ENCODE measurements at places on chromosomes 3 and 15.

DNA sequence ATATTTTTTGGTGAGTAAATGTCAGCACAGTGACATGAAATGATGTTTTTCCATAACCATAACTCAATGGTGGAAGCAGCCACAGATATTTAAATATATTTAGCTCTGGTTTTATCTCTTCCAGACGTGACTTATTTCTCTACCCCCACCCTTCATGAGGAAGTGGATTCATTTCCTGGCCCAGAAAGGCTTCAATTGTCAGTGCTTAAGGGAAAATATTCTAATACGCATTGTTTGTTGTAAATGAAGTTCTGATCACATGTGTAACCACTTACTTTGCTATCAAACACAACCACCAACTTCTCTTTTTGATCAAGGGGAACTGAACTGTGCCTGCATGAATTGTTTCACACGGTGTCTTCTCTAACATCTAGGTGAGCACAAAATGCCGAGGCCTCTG lies 14.0 kb downstream of the CLDN16 start:
- DNase-seq = no peak

DNA sequence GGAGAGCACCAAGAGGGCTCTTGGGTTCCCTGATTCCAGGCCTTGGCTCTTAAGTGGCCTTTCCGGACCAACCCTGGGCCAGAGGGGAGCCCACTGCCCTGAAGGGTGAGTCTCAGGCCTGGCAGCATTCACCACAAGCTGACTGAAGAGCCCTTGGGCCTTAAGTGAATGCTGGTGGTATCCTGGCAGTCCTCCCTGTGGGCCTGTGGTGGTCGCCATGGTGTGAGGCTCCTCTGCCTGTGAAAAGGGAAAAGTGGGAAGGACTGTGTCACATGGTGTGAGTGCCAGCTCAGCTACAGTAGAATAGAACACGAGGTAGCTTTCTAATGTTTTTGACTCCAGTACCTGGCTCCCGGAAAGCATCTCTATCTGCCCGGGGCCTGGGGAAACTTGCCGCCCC lies 15.3 kb downstream of the CHDH start:
- DNase-seq = no peak

DNA sequence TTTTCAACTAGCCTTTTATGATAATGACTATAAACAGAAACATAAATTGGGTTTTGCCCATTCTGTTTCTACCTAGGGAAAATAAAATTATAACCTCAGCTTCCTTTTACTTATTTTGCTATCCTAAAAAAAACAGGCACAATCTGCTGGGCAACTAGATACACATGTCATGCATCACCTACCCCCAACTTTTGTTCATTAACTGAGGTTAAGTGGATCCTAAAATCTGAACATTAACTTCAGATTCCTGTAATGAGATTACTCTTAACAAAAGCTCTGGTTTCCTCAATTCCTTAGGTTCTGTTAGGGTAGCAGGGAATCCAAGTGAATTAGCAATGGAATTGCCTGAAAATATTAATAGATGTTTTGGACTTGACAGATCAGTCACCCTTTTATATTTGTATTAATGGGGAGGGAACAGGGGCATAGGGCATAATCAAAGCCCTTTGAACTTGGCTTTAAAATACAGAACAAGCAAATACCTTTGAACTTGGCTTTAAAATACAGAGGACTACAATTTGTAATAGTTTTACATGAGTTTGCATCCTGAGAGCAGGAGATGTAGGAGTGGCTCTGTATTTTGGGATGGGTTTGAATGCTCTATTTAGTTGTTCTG lies 106.6 kb downstream of the FEZF2 start:
- DNase-seq = no peak

DNA sequence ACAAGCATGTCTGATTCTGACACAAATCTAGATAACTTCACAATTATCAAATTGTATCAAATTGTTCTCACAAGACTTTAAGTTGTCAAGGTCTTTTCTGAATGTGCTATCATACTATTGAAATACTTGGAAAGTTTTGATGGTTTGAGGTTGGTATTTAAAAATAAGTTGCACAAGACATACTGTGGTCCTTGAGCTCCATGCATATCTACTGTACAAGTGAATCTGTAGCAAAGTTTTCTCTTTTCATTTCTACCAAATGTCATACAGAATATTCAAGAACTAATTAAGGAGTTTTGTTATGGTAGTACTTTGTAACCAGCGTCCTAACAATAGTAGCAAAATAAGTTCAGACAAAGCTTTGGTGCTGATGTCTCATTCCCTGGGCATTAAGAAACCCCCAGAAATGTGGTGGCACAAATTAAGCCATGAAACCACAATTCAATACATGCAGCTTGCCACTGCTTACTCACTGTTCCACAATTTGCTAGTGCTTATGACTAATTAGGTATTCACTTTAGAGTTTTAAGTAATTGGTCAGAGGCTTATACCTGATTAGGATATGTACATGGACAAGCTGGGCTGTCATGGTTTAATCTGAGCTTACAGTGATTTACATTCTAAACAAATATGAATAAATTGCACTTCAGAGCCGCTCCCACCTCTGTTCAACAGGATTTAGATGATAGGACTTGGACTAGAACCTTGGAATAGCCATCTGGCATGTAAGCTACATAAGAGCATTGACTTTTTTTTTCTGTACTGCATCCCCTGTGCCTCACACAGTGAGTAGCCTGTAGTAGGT lies 8.8 kb downstream of the TBC1D23 start:
- no peak for DNase-seq

GRCh38 chr3:17032407-17033034 lies 147.8 kb downstream of the PLCL2 start:
- DNase-seq = no peak

GRCh38 chr3:28039234-28039633 lies 202.2 kb upstream of the CMC1 start:
- DNase-seq = no peak

- DNase-seq = no peak
Measured at GRCh38 chr15:71575474-71576045, 234.8 kb upstream of the NR2E3 start.

GRCh38 chr15:47434596-47434995 lies 282.7 kb upstream of the SEMA6D start:
- no peak for DNase-seq

GRCh38 chr3:18401300-18401961 lies 23.7 kb downstream of the SATB1 start:
- no peak for DNase-seq

- no peak for DNase-seq
Measured at GRCh38 chr3:145776782-145777408, 384.1 kb downstream of the PLOD2 start.

GRCh38 chr3:157248590-157249422 lies 88.9 kb upstream of the CCNL1 start:
- no peak for DNase-seq

DNA sequence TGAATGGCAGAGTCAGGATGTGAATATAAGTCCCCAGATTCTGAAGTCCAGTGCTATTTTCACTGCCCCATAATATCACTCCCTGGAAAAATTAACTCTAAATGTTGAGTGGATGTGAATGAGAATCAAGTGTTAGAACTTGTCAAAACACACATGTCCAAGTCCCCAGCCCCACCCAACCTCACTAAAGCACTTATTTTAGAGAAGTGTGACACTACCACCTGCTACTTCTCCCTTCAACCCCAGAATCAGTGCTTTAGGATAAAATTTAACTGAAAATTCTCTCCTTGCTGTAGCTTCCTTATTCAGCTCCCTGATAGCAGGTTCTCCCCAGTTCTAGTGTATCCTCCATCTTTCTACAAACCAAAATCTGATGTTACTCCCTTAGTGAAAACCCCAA lies 35.8 kb downstream of the HERC1 start:
- no peak for DNase-seq

DNA sequence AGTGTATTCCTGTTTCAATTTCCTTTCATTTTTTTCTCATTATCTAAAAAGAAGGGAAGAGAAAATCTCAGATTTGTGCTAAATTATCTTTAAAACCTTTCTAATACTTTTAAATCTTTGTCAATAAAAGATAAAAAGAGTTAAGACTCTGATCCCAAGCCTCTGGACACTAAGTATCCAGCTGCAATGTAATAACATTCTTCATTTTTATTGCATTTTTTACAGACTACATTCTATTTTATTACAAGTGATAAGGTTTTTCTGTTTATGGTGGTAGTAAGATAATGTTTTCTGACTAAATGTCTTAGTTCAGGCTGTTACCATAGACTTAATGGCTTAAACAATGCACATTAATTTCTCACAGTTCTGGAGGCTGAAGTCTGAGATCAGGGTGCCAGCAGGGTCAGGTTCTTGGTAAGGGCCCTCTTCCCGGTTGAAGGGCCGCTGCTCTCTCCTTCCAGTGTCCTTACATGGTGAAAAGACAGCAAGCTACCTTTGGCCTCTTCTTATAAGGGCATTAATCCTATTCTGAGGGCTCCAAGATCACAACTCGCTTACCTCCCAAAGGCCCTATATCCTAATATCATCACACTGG lies 19.7 kb downstream of the KCNAB1 start:
- no peak for DNase-seq

GRCh38 chr3:2303566-2303965 lies 204.9 kb downstream of the CNTN4 start:
- DNase-seq = no peak

GRCh38 chr15:79394231-79394630 lies 37.9 kb upstream of the MINAR1 start:
- no peak for DNase-seq

DNA sequence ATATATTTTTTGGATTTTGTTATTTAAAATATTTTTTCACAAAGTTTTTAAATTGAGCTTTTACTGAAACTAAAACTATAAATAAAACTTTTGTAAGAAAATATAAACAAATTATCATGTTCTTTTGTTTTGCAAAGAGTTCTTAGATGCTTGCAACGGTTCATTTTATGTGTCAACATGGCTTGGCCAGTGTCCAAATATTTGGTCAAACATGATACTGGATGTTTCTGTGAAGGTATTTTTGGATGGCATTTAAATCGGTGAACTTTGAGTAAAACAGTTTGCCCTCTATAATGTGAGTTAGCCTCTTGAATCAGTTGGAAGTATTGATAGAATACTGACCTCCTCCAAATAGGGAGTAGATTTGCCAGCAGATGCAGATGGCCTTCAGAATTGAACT lies 612.6 kb upstream of the NECTIN3 start:
- no peak for DNase-seq

All from stimulated activated CD8-positive, alpha-beta memory T cell treated with anti-CD3 and anti-CD28 coated beads, Interleukin-4, amount 100 ng/mL, for 1 hour (primary cell).